ENCODE measurements at places on chromosomes 7 and 10.

DNA sequence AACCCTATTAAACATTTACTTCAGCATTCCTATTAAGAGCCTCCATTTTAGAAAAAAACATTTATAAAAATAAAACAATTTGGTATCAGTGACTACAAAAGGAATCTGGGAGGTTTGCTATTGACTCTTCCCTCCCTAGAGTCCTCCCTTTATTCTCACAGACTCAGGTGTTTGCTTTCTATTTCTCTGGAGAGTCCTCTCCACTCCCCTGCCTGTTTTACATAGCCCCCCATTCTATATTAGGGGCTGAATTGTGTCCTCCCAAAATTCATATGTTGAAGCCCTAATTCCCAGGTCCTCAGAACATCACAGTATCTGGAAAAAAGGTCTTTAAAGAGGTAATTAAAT lies 69.8 kb downstream of the COA1 start:
- ATAC-seq, result no peak

- ATAC-seq, result peak; percentile 48
These were observed at the start of gene TFPI2 for GRCh38 chr7:93890464-93891068. TSS of gene TFPI2 (minus strand) at chr7:93890753. CDS start at chr7:93890678, 75 bp downstream.

GRCh38 chr10:101013365-101013825 lies 13.8 kb downstream of the LZTS2 start:
- ATAC-seq, result no peak

- ATAC-seq, result no peak
These were observed 5.2 kb downstream of the ARL4A start for GRCh38 chr7:12692479-12693259.

GRCh38 chr10:47159361-47160260 lies 140.4 kb upstream of the GDF10 start:
- ATAC-seq, result peak; percentile 87

- ATAC-seq, result no peak
These were observed 457.2 kb downstream of the ARL4A start for GRCh38 chr7:13144673-13145072.

GRCh38 chr10:63707254-63707910 lies 186.2 kb downstream of the REEP3 start:
- peak; percentile 88 for ATAC-seq

- peak; percentile 73 for ATAC-seq
These were observed 33.4 kb downstream of the CCDC6 start for GRCh38 chr10:59872892-59873463.

DNA sequence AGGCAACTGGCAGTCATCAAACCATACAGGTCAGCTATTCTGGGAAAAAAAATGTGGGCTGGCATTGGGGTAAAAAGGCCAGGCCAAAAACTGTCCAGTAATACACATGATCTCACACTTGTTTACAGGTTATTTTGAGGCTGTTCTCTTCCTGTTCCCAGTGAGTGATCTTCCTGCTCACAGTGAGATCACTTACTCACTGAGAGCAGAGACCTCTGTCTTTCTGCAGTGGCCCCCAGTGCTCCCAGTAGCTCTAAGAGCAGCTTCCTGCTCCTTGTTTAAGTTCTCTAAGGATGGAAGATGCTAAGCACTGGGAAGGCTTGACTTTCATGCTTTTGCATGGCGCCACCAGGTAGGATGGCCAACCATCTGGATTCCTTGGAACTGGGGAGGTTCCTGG lies 93.5 kb upstream of the KIAA1217 start:
- ATAC-seq, result peak; percentile 35

DNA sequence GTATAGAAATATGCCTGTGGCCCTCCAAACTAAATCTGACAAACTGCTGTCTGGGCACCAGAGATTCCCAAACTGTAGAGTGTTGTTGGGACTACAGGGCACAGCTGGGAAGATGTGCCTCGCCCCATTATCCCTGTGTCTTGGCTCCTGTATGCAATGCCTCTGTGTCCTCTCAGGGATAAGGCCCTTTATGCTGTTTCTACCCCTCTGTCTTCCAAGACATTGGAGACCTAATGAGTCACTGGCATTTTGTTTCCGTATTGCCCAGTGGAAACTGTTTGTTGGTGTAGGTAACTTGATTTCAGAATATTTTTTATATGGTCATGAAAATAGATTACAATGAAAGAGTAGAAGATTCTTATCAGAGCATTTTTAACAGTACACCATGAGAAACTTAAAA lies 183.2 kb downstream of the GLI3 start:
- ATAC-seq, result no peak

- no peak for ATAC-seq
These were observed 160.4 kb downstream of the MGMT start for GRCh38 chr10:129627442-129627841.

DNA sequence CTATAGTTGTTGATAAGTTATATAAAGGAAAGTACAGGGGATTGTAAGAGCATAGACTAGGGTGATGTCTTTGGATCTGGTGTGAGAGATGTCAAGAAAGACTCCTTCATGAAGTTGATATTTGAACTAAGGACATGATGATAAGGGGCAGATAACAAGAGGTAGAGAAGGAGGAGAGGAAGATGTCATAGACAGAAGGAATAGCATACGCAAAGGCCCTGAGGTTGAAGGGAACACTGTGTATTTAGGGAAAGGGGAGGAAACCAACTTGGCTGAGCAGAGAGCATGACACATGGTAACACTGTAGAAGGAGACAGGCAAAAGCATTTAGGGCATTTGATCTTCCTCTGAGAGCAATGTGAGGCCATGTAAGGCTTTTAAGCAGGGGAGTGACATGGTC lies 170.8 kb downstream of the CHN2 start:
- no peak for ATAC-seq

DNA sequence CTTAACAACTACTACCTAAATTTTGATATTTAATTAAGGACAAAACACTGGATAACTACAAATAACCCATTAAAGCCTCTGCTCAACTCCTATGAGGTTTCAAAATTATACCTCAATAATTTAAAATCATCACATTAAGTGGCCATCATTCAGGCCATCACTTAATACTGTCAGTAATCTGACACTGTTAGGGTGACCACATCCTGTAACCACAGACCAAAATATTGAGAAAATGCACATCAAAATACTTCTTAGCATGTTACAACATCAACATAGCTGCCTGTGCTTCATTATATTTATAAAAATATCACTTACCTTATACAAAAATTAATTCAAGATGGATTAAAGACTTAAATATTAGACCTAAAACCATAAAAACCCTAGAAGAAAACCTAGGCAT lies 23.3 kb downstream of the SEM1 start:
- ATAC-seq, result no peak

DNA sequence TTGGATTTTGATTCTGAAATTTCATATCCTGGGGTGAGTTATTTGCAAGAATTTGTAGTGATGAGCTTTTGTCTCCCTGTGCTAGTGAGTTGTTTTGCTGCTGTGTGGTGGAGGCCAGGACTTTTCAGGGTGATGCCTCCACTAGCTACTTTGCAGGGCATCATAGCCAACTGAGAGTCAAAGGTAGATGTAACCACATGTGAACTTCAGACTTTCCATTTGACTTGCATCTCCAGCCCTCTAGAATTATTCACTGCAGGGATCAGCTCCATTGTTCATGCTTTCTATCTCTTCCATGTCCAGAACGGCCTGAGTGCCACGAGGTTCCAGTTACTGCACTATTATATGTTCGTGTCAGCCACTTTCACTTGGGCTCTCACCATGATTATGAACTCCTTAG lies 534.3 kb downstream of the GRM8 start:
- ATAC-seq, result no peak

Data from gastroesophageal sphincter (tissue), 4 donors.